ENCODE measurements at places on chromosomes 12 and 14.

DNA sequence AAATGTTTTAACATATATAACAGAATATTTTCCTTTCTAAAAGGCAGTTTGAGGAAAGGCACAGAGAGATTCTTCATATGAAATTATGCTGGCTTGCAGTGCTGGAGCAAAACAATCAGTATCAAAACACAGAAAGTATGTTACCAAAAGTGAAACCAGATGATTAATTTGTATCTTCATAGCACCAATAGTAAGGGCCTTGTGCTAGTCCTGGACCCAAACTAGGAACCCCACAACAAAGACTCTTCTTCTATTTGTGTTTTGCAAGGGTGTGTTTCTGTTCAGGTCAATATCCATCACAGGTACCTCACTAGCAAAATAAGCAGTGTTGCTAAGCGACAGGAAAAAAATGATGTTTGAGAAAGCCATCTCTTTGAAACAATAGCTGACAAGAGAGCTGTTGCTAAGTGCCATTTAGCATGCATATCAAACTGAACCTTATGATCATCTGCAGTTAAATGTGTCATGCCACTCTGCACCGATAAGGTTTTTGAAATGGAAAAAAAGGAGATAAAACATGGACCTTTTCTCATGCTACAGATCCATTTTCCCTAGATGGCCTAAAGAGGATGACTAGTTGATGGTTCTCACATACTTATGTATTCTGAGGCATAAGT, 196.2 kb upstream of the ALG10 start:
- peak; percentile 15 for DNase-seq

- no peak for DNase-seq
Measured at GRCh38 chr14:41986083-41986645, 379.5 kb downstream of the LRFN5 start.

DNA sequence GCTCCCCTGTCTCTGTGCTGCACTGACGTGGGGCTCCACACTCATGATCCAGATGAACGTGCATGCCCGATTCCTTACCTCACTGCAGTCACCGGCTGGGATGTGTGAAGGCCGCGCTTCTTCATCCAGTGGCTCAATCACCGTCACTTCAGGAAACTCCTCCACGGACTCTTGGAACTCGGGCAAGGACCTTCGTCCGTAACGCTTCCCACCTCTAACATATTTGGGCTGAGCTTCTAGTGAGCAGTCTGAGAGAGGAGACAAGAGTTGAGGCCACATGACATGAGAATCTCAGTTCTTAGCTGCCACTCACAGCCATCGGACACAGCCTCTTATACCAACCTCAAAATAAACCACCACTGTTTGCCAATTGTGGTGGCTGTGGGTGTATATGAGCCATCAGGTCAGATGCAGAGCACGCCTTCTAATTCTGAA, 38.3 kb downstream of the NIN start:
- no peak for DNase-seq

- no peak for DNase-seq
Measured at GRCh38 chr14:45051896-45052295, 32.0 kb upstream of the PRPF39 start.

- DNase-seq, result no peak
Measured at GRCh38 chr12:108668063-108668462, 34.4 kb upstream of the SELPLG start.

DNA sequence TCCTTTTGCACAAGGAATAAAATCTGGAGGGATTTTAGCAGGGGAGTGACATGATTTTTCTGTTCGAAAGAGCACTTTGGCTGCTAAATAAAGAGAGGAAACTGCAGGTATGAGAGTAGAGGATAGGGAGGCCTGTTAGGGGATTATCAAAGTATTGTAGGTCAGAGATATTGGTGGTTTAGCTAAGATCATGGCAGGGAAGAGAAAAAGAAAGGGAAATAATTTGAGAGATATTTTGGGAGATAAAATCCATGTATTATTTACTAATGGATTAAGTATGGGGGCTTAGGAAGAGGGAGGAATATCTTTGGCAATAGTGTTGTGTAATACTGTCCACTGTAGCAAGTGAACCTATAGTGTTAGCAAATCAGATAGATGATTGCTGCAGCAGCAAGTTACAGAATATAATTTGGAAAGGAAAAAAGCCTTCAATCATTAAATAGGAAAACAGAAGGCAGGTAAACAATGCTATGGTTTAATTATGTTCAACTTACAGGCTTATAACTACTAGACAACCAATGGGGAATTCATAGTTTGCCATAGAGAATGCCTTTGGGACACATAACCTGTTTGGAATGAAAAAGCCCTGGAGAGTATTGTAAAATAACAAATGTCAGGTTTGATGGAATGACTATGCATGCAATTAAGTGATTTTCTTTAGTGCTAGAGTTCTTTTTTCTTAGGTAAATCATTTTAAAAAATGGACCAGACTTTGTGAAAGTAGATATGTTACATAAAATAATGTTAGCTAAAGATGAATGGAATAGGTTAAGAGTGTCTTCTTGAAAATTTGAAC, 50.5 kb downstream of the ADIPOR2 start:
- no peak for DNase-seq

- DNase-seq, result peak; percentile 56
Measured at GRCh38 chr14:52840877-52841276, 49.5 kb upstream of the GNPNAT1 start.

DNA sequence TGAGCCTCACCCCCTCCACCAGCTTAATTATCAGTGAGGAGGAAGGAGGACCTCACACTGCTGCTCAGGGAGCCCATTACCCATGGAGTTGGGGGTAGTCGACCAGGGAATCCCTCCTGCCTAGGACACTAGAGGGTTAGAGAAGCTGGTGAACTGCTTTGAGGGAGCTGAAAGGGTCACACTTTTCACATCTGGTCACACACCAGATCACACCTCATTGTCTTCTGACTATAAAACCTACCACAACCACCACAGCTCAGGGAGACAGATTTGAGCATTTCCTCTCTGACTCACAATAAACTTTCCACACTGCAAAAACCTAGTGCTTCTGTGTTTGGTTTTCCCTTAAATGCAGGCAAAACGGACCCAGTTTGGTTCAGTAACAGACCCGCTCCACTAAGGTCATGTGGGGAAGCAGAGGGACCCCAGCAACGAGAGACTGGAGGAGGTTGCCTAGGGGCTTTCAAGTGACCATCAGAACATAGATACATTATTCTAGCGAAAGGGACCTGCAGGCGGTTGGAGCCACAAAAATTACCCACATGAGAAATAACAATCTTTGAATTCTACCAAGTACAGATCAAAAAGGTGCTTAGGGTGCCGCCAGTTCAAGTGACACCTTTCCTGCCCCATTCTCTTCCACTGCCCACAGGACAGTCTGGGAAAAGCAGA, 151.4 kb upstream of the AVPR1A start:
- DNase-seq, result peak; percentile 23

GRCh38 chr12:117527479-117527855, 166.0 kb upstream of the NOS1 start:
- DNase-seq, result no peak

GRCh38 chr14:23827100-23827892, 126.3 kb upstream of the DHRS4 start:
- DNase-seq, result no peak

DNA sequence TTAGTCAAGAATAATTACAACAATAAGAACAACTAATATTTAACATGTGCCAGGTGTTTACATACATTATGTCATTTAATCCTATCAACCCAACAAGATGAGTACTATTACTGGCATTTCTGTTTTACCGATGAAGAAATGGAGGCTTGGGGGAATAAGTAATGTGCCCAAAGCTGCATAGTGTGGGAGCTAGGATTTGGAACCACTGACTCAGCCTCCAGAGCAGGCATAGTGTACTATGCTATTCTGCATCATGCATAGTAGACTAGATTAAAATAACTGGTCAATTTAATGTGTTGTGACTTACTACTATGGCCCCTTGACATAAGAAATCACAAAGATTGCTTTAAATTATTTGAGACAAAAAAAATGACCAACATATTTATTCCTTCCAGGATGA, 9.5 kb downstream of the GPR19 start:
- DNase-seq, result no peak

DNA sequence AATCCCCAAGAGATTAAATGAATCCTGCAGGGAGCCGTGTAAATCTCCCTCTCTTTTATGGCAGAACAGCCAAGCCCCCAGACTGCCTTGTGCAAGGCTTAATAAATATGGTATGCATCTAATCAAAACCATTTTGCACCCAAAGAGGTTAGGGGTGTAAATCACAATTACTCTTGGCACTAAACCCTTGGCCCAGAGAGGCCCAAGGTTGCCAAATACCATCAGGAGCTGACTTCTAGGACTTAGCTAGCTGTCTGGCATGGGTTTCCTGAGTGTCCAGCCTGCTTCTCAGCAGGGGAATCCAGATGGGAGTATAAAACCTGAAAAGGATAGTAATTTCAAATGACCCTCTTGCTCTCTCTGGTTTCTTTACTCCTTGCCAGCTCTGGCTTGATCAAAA, 610.4 kb downstream of the MED13L start:
- no peak for DNase-seq

GRCh38 chr14:69814397-69814796, 17.4 kb upstream of the SLC10A1 start:
- no peak for DNase-seq

GRCh38 chr12:34126239-34126641, 103.9 kb downstream of the ALG10 start:
- no peak for DNase-seq

- DNase-seq, result peak; percentile 61
Measured at GRCh38 chr14:49497725-49498348, 88.3 kb downstream of the RPS29 start.

GRCh38 chr14:73025544-73025943, 1.4 kb downstream of the ZFYVE1 start:
- DNase-seq, result no peak

DNA sequence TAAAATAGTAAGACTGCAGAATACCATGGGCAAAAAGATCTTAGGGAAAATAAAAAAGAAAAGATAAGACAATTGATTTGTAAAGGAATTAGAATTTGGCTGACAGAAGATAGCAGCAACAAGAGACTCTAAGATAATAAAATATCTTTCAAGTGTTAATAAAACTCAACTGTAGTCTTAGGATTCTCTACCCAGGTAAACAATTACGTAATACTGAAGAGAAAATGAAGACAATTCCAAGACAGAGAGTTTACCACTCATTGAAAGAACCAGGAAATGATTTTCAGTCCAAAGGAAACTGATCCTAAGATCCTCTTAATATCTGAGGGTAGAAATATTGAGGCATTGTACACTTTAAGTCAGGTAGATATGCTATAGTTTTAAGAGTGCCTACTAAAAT, 321.1 kb downstream of the CEP128 start:
- no peak for DNase-seq

GRCh38 chr12:20181416-20182180, 186.7 kb upstream of the PDE3A start:
- DNase-seq, result no peak

DNA sequence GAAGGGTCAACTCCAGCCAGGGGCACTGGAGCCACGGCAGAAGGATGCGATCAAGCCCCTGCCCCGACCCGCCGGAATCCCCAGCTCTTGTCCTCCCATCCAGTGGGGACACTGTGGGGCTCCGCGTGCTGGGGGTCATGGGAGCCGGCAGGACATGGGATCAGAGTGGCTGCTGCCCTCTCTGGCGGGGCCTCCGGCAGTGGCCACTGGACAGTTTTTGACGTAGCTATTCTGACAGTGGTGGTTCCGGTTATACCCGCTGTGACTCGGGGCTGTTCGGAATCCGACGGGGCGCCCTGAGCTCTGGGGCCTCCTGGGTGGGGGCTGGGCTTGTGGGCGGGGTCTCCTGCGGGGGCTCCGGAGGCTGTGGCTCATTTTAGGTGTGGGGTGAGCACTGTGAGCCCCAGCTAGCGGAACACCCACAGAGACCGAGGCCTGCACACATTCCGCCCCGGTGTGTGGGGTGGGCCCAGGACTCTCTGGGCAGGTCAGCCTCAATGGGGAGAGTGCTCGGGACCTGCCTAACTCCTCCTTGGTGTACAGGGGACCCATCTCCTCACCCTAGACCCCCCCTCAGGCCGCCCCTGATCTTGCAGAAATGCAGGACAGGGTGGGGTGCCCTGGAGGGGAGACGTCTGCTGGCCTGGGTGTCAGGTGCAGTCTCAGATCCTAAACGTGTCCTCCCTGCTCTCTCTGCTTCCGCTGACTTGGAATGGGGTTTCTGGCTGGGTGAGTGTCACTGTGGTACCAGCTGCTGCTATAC, 374.2 kb downstream of the TMEM121 start:
- DNase-seq, result no peak

- DNase-seq, result no peak
Measured at GRCh38 chr14:63647696-63648410, 6.2 kb upstream of the WDR89 start.

DNA sequence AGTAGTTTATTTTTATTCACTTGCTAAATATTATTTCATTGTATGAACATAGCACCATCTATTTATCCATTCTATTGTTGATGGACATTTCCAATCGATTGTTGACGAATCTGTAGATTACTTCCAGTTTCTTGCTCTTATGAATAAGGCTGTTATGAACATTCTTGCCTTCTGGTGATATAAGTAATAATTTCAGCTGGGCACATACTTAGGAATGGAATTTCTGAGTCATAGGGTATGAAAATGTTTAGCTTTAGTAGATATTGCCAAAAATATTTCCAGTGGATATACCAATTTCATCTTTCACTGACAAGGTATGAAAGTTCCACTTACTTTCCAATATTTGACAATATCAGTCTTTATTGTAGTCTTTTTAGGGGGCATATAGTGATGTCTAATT, 468.5 kb downstream of the ETNK1 start:
- no peak for DNase-seq

DNA sequence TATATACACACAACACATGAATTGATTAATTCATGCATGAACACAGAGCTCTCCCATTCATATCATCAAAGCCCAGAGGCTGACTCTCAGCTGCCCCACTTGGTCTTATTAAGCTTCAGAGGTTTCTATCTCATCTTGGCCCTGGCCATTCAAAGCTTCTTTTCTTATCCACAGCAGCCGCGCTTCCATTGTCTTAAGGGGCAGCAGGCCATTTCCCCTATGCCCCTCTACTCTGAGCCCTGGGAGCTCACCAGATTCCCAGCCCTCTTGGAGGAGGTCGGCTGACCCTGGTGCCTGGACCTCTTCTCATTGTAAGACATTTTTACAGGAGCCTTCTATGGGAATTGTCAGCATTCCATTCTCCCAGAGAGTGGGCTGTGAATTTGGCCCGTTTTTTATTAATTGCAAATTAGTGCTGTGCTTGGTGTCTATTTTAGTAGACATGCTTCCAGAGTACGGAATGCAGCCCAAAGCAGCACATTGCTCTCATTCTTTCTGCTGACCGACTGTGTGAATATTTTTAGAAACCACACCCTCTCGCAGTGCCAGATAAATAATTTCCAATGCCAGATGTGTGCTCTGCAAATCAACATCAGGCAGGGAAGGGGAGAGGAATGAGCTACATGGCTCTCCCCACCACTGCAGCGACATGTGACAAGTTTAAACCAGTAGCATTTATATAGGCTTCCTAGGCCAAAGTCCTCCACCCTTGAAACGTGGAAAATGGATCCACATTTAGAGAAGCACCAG, 58.5 kb downstream of the NUAK1 start:
- DNase-seq, result no peak

All from HT1080 (cell line).